ENCODE measurements at places on chromosomes 7 and 10. TPM values are rescaled to one million over a fixed set of nuclear protein-coding genes. Genes with fewer than 3 reads are reported as not detected.

The MEST gene
- 0.64 TPM for total RNA-seq

The STEAP1 gene
- 1.4 TPM for total RNA-seq

The NRP1 gene
- 65.0 TPM for total RNA-seq

The JAKMIP3 gene
- under 0.01 TPM for total RNA-seq

The MSRB2 gene
- 9.0 TPM for total RNA-seq

The CYP2C18 gene
- total RNA-seq, result not detected

The PLAU gene
- total RNA-seq, result 11.8 TPM

The UNCX gene
- not detected for total RNA-seq

The CFAP70 gene
- total RNA-seq, result 0.13 TPM

The PLA2G12B gene
- 0.13 TPM for total RNA-seq

The GIMAP7 gene
- 108 TPM for total RNA-seq

The SPDYE2B gene
- total RNA-seq, result not detected

The GALNT17 gene
- not detected for total RNA-seq

The NUTM2D gene
- total RNA-seq, result 0.77 TPM

The TAC1 gene
- not detected for total RNA-seq

The ITIH5 gene
- total RNA-seq, result 1.0 TPM

The SPAM1 gene
- total RNA-seq, result not detected

The CLCN1 gene
- total RNA-seq, result not detected

The ANKIB1 gene
- 24.5 TPM for total RNA-seq

The LIPM gene
- total RNA-seq, result not detected

The TRIL gene
- 29.6 TPM for total RNA-seq

The GPR15LG gene
- total RNA-seq, result not detected

The FANK1 gene
- total RNA-seq, result 1.0 TPM

The WBP1L gene
- total RNA-seq, result 81.3 TPM

The CCDC7 gene
- total RNA-seq, result 5.6 TPM

The STK32C gene
- total RNA-seq, result 8.6 TPM

The TAS2R4 gene
- total RNA-seq, result 0.51 TPM

The SRI gene
- total RNA-seq, result 110 TPM

The TBX20 gene
- total RNA-seq, result 0.13 TPM

The TSPAN13 gene
- 42.6 TPM for total RNA-seq

The STAM gene
- 7.7 TPM for total RNA-seq

The NDUFA5 gene
- total RNA-seq, result 19.7 TPM

The MYH16 gene
- 0.13 TPM for total RNA-seq

The C7orf57 gene
- not detected for total RNA-seq

The ZNF736 gene
- 6.8 TPM for total RNA-seq

The COBL gene
- total RNA-seq, result under 0.01 TPM

All from dermis microvascular lymphatic vessel endothelial cell (primary cell).